ENCODE measurements at places on chromosomes 6 and 20.

DNA sequence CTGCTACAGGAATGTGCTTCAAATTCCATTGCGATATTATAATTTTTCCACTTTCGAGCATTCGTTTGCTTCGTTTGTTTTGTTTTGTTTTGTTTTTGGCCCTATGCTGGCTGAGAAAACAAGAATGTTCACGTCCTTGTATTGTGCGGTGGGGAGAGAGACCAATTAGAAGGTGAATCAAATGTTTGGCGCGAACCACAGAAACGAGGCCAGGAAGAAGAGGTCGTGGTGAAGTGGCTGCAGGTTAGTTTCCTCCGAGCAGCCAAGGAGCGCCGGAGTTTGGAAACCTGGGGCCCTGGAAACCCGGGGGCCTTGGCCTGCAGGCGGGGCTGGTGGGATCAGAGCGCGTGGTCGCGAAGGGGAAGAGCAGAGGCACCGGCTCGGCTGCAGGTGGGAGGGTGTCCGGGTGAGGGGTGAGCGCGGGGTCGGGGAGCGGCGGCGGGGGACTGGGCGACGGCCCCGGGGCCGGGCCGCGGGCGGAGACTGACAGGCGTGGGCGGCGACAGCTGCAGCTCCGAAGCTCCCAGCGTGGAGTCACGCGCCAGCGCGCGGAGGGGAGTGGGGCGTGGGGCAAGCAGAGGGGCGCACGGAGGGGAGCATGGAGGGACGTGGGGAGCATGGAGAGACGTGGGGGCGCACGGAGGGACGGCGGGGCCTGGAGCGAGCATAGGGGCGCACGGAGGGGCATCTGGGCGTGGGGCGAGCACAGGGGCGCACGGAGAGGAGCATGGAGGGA, 141.5 kb upstream of the PDE10A start:
- DNase-seq: no peak

DNA sequence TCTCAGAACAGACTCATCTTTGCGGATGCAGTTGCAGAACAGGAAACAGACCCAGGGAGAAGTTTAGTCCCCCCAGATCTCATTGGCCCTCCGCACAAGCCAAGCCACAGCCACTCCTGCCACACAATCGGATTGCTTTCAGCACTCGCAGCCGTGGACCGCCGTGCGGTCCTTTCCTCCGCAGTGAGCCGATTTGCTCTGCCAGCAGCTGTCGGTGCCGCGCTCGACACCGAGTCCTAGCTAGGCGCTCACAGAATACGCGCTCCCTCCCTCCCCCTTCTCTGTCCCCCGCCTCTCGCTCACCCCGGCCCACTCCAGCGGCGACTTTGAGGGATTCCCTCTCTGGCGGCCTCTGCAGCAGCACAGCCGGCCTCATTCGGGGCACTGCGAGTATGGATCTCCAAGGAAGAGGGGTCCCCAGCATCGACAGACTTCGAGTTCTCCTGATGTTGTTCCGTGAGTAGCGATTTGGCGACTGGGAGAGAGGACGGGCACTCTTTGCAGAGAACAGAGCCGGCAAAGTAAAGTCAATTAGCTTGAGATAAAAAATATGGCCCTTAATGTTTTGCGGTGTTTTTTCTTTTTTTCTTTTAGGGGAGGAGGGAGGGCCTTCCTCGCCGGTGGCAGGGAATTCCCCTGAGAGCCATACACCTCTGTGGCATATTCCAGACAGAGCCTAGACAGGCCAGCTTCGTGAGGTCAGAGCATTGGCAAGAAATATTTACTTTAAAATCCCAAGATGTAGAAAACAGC, at the start of gene LAMP5:
Gene LAMP5 (plus strand): TSS at position 130 of the 753 bp plus-strand sequence. CDS start 263 bp downstream, at position 393.
- DNase-seq: no peak

DNA sequence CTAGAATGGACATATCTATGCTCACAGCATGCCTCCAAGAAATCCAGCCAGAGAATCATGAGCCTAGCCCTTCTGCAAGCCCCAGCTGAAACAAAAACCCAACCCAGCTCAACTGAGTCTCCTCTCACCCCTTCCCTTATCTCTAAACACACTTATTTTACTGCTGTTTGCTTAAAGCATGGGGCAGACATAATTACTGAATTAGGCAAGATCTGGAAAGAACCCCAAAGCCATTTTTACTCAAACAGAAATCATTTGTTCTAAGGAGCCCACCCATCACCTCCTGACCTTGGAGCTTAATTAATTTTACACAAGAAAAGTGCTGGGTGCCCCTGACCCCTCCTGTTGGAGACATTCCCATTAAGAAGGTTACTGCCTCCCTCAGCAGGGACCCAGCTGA, 291.6 kb downstream of the MAFB start:
- DNase-seq: no peak

DNA sequence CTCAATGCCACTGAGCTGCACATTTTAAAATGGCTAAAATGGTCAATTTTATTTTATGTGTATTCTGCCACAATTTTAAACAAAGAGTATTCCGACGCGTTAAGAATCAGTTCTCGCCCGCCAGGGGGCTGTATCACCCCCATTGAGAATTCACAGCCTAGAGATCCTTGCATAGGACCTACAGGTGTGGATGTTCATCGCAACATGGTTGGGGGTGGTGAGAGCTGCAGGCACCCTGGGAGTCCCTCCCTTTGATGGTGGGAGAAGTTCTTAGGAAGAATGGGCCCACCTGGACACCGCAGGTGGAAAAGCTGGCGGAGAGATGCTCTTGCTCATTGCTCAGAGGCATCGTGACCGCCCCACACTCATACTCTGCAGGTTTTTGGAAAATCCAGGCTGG, 63.5 kb downstream of the SLC2A10 start:
- DNase-seq: no peak

DNA sequence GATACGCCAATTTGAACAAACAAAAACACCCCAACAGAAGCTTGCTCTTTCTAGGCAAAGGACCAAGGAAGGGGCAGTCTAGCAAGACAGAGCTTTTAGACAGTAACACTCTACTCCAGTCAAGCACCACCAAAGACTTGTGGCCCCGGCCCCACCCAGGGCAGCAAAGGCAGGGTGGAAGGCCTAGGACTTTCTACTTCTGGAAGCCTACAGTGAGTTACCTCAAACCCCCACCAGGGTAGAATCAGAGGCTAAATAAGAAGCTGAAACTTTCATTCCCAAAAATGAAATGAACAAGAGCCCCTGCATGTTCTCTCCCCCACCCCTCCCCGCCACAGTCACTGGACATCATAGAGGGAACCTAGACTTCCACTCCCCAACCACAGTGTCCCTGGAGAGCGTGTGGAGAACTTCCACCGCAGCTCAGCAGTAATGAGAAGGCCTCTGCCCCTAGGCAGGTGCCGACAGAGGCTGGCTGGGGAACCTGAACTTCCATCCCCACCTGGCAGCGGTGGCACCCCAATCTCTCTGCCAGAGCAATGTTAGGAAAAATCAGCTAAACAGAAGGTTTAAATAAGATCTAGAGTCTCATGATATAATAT, 40.0 kb downstream of the KATNA1 start:
- no peak for DNase-seq

GRCh38 chr20:47389867-47390347, 33.4 kb upstream of the ZMYND8 start:
- no peak for DNase-seq

- no peak for DNase-seq
Observed at GRCh38 chr20:62161347-62161746, 17.8 kb downstream of the SS18L1 start.

GRCh38 chr20:43993560-43993959, 78.9 kb downstream of the TOX2 start:
- DNase-seq: no peak

DNA sequence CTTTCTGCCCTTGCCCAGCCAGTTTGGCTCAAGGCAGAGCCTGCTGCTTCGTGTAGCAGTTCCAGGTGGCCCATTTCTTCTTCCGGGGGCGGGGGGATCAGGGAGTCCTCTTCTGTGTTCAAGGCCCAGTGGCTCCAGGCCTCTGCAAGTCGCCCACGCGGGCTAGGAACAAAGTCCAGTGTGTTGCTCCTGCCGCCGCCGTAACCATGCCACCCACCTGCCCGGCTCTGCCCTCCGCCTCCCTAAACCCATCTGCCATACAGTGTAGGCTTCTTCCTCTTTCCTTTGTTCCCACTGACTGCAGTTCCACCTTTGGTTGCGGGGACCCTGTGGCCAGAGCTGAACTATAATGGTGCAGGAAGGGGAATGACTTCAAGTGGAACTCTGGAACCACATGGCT, 43.9 kb upstream of the SRF start:
- DNase-seq: no peak

GRCh38 chr6:169675011-169675410, 26.8 kb downstream of the WDR27 start:
- DNase-seq: no peak

GRCh38 chr6:155623450-155624178, 168.0 kb upstream of the NOX3 start:
- no peak for DNase-seq

- no peak for DNase-seq
Observed at GRCh38 chr6:166167801-166168615, at the start of gene TBXT. Gene TBXT (minus strand): TSS chr6:166167851. CDS start chr6:166167591, 260 bp downstream.

DNA sequence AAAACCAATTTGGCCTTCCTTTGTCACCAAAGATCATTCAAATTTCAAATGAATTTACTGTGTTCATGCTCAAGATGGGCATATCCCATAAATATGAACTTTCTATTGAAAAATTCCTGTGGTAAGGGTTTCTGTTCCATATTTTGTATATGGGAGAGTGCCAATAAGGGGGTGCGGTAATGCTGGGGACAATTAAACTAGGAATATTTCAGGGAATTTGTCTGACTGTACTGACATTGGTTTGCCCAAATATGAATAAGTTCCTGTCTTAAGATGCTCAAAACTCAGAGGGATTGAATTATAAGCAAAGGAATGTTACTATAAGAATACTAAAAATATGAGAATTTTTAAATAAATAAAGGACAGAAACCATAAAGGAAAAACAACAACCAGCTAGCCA, 553.0 kb upstream of the MARCKS start:
- DNase-seq: no peak

GRCh38 chr6:96466147-96466863, 55.3 kb upstream of the UFL1 start:
- DNase-seq: no peak

DNA sequence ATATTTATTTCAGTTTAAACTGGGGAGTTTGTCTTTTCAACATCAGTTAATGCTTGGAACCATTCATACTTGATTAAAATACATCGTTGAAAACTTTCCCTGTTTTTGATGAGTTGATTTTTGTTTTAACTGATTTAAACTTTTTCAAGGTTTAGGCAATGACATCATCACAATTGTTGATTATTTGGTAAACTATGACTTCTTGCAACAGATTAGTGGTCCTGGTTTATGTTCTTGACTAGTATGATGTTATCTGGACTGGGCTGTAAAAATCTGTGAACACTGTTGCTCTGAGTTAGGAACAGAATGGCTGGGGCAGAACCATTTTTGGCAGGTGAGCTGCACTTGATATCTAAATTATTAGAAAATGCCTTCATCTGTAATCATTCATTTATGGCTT, at the start of gene ZC2HC1B:
Gene ZC2HC1B (plus strand): TSS at position 241 of the 400 bp plus-strand sequence. CDS start 66 bp downstream, at position 307.
- DNase-seq: no peak

GRCh38 chr6:30319146-30319835, 7.4 kb upstream of the TRIM39 start:
- no peak for DNase-seq

- DNase-seq: no peak
Observed at GRCh38 chr6:13538084-13538483, 36.3 kb upstream of the SIRT5 start.

DNA sequence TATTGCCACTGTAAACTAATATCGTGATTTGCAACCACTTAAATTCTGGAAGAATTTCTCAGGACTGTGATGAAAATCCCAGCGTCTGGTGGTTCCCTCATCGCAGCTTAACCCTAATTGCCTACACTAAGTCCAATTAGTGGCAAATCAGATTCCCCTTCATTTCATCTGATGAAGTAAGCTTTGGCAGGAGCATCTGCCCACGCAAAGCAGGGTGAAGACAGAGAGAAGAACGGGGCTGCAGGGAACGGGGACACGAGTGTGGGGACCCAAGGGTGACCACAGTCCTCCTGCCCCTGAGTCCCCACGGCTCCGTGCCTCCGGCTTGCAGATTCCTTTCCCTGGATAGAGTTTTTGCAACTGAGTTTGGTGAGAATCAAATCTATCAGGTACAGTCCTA, 159.5 kb downstream of the LY86 start:
- no peak for DNase-seq

DNA sequence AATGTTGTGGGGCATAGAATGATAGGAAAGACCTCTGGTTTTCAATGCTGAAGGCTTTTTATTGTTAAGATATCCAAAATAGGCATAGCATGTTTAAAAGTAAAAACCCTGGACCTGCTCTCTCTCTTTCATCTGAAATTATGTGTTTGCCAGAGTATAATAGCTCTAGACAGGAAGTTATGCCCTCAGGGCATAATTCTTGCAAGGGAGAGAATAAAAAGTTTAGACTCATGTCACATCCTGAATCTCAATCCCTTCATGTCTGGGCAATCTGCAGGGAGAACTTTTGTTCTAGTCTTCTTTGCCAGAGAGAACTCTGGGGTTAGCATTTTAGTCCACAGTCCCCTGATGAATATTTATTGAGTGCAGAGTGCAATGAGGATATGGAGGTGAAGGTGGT, 297.3 kb upstream of the FLRT3 start:
- no peak for DNase-seq

GRCh38 chr6:169930799-169931198, 179.4 kb downstream of the ERMARD start:
- no peak for DNase-seq

GRCh38 chr20:40612247-40612646, 76.8 kb downstream of the MAFB start:
- no peak for DNase-seq

GRCh38 chr6:3226481-3227362, 731 bp downstream of the TUBB2B start:
- no peak for DNase-seq

GRCh38 chr20:12153628-12154027, 235.9 kb downstream of the BTBD3 start:
- no peak for DNase-seq

GRCh38 chr6:35532126-35532525, 19.4 kb upstream of the TULP1 start:
- DNase-seq: no peak

DNA sequence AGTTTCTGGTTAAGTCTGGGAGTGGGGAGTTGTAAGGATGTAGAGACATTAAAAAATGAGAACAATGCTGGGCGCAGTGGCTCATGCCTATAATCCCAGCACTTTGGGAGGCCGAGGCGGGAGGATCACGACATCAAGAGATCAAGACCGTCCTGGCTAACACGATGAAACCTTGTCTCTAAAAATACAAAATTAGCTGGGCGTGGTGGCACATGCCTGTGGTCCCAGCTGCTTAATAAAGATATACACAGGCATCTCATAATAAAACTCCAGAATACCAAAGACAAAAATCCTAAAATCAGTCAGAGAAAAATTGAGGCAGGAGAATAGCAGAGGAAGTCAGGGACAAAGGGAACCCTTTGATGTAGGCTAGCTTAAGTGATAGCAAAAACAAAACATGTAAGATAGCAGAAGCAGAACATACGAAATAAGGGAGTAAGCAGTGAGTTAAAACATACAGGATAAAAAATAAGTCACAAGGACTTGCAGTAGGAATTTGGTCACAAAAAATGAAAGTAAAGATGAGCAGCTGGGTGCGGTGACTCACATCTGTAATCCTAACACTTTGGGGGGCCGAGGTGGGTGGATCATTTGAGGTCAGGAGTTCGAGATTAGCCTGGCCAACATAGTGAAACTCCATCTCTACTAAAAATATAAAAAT, 23.6 kb downstream of the DDX43 start:
- no peak for DNase-seq
